ENCODE measurements at places on chromosomes 13 and 19.

DNA sequence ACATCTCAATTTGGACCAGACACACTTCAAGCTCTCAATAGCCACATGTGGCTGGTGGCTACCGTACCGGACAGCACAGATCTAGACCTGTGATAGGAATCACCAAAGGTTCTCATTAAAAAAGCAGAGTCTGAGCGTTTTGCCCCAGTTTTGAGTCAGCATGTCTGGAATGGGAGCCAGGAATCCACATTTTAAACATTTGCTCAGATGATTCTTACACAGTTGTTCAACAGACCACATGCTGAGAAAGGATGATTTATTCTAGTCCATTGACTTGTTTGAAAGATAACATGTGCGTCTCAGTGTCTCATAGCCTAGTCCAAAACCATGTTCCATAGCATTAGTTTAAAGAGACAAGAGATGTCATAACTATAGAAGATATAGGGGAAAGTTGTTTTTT is 53.4 kb downstream of the FLT3 start:
- no peak for DNase-seq

DNA sequence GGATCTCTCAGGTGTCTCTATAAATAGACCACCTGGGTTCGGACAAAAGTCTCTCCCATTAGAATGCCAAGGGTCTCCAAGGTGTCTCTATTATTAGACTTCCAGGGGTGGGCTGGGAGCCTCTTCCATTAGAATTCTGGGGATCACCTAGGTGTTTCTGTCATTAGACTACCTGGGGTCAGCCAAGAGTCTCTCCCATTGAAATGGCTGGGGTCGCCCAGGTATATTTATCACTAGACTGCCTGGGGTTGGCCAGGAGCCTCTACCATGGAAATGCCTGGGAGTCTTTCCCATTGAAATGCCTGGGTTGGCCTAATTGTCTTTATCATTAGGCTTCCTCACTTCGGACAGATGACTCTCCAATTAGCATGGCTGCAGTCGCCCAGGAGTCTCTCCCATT is 1565.5 kb downstream of the UQCRFS1 start:
- no peak for DNase-seq

DNA sequence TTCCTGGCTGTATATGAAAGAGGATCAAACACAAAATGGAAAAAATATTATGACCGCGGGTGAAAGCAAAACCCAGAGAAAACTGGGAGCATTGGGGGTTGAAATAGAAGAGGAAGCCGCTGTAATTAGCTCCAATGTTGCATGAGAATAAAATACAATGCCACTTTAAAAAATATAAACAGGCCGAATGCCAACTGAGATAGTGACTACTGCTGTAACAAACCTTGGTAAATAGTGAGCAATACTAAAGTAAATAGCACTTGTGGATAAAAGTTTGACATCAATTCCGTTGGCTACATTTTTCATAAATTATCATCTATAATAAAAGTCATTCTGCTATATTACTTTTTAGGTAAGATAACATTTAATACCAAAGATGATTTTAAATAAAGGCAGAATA is 395.8 kb upstream of the MIR17HG start:
- no peak for DNase-seq

- no peak for DNase-seq
Measured at GRCh38 chr13:28640861-28641599, 17.9 kb upstream of the POMP start.

- DNase-seq: no peak
Measured at GRCh38 chr19:30283556-30283955, 88.6 kb upstream of the ZNF536 start.

DNA sequence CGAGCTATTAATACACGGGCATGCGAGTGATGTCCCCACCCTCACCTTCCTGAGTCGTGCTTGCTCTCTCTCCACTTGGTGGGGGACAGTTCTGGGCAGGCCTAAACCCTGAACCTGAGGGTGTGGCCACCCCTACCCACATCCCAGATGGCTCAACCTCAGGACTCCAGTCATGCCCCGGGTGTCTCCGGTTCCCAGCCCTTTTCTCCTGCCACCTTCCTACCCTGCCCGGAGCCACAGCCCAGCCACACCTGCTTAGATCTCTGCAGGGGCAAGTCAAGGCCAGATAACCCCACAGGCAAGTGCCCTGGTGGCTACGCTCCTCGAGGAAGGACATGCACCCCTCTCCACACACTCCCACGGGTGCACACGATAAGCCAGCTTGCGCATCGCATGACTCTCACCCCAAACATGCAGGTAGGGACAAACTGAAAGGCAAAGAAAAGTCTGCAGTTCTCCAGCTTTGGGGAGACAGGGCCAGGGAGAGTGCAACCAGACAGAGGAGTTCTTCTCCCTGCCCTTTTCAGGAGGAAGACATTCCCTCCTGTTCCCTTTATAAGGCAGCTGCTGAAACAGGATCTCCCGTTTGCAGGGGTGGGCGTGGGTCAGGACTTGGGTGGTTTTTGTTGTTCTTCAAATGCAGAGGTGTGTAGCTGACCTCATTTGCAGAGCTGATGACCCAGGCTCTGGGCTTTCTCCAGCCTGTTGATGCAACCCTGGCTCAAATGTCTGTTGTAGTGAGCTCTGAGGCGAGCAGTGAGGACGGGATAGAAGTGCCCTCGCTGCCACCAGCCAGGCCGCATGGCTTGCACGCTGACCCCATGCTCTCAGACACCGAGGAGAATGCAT is 88.6 kb downstream of the DPF1 start:
- no peak for DNase-seq

GRCh38 chr13:40540328-40541044 is 126.0 kb downstream of the FOXO1 start:
- no peak for DNase-seq

- no peak for DNase-seq
Measured at GRCh38 chr19:50891253-50891625, 18.0 kb downstream of the KLK2 start.

Data from stimulated activated CD4-positive, alpha-beta T cell treated with anti-CD3 and anti-CD28 coated beads, Interleukin-1b, Interleukin-23, amount 100 ng/mL, for 1 hour (primary cell).